ENCODE measurements at places on chromosomes 7 and 10. TPM values are rescaled to one million over a fixed set of nuclear protein-coding genes. Genes with fewer than 3 reads are reported as not detected.

The PDE1C gene
- total RNA-seq, result 220 TPM

The PRF1 gene
- 1.2 TPM for total RNA-seq

The OR2F2 gene
- total RNA-seq, result not detected

The ITPRID1 gene
- total RNA-seq, result not detected

The PPP1R3A gene
- total RNA-seq, result 74.8 TPM

The PPRC1 gene
- total RNA-seq, result 23.8 TPM

The NPSR1 gene
- total RNA-seq, result not detected

The OR2A5 gene
- not detected for total RNA-seq

The SEPTIN7 gene
- total RNA-seq, result 232 TPM

The SPAM1 gene
- 0.24 TPM for total RNA-seq

The CNTNAP2 gene
- total RNA-seq, result 0.22 TPM

The ZNHIT1 gene
- 50.1 TPM for total RNA-seq

The POLR2J3 gene
- 18.9 TPM for total RNA-seq

The RTKN2 gene
- 0.03 TPM for total RNA-seq

The AOAH gene
- total RNA-seq, result 1.6 TPM

The PPIF gene
- 115 TPM for total RNA-seq

The SYNPO2L gene
- 792 TPM for total RNA-seq

The KCNK18 gene
- total RNA-seq, result not detected

The TMEM139 gene
- 6.9 TPM for total RNA-seq

The CHST15 gene
- total RNA-seq, result 5.4 TPM

The AKR1B15 gene
- not detected for total RNA-seq

The HYAL4 gene
- total RNA-seq, result 0.32 TPM

The PLOD3 gene
- total RNA-seq, result 43.9 TPM

The PAX4 gene
- total RNA-seq, result not detected

The TACC2 gene
- total RNA-seq, result 282 TPM

The WDR86 gene
- not detected for total RNA-seq

The SYT15 gene
- total RNA-seq, result 6.7 TPM

The TMEM26 gene
- 0.16 TPM for total RNA-seq
